Naive thymus-derived CD8-positive, alpha-beta T cell (primary cell): ENCODE measurements at places on chromosomes 7 and 10.

GRCh38 chr10:72223743-72224101 lies 7.6 kb upstream of the ASCC1 start:
- peaks cover 62% of the 10 kb centered on the region for H3K4me1 ChIP-seq
- H3K27me3 ChIP-seq: no peaks in the 10 kb centered on the region

- no peak for DNase-seq
- H3K27me3 ChIP-seq: no peaks in the 10 kb centered on the region
- no peaks in the 10 kb centered on the region for H3K36me3 ChIP-seq
- H3K27ac ChIP-seq: no peak overlapping the region
- H3K4me1 ChIP-seq: peaks cover 21% of the 10 kb centered on the region
Measured at GRCh38 chr7:139854124-139854511, 25.1 kb downstream of the TBXAS1 start.

DNA sequence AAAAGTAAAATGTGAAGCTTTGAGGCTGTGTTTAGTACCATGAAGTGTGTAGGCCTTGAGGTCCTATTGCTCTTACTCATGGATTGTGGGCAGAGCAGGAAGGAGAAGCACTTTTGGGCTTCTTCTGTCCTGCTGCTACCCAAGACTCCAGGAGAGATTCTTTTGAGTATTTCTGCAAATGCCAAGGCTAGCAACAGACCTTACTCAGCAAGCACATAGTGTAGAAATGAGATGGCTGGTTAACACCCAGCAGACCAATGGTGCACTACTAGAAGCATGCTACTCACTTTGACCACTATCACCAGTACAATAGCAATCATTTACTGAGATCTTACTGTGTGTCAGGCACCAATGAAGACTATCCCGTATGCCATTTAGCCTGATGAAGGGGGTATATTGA lies 3.2 kb downstream of the PLPP4 start:
- peaks cover 1% of the 10 kb centered on the region for H3K4me1 ChIP-seq
- H3K4me3 ChIP-seq: no peak overlapping the region
- no peak for DNase-seq
- H3K27ac ChIP-seq: no peak overlapping the region
- H3K27me3 ChIP-seq: peaks cover 27% of the 10 kb centered on the region
- no peaks in the 10 kb centered on the region for H3K36me3 ChIP-seq

DNA sequence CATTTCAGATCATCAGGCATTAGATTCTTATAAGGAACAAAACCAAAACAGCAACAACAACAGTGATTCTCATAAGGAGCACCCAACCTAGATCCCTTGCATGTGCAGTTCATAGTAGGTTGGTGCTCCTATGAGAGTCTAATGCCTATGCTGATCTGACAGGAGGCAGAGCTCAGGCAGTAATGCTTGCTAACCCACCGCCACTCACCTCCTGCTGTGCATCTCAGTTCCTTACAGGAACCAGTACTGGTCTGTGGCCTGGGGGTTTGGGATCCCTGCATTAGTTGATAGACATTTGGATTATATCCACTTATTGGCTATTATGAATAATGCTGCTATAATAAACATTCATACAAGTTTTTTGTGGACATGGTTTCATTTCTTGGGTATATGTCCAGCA lies 14.0 kb downstream of the MKLN1 start:
- no peaks in the 10 kb centered on the region for H3K27me3 ChIP-seq
- H3K36me3 ChIP-seq: peaks cover 16% of the 10 kb centered on the region
- H3K4me3 ChIP-seq: no peak overlapping the region
- H3K27ac ChIP-seq: no peak overlapping the region
- peaks cover 16% of the 10 kb centered on the region for H3K4me1 ChIP-seq
- no peak for DNase-seq

GRCh38 chr10:101161494-101162299 lies 30.6 kb downstream of the TLX1 start:
- peaks cover 83% of the 10 kb centered on the region for H3K27me3 ChIP-seq
- peak overlapping the region; percentile 10 for H3K4me3 ChIP-seq
- H3K36me3 ChIP-seq: no peaks in the 10 kb centered on the region
- H3K4me1 ChIP-seq: peaks cover 8% of the 10 kb centered on the region
- peak; percentile 54 for DNase-seq

DNA sequence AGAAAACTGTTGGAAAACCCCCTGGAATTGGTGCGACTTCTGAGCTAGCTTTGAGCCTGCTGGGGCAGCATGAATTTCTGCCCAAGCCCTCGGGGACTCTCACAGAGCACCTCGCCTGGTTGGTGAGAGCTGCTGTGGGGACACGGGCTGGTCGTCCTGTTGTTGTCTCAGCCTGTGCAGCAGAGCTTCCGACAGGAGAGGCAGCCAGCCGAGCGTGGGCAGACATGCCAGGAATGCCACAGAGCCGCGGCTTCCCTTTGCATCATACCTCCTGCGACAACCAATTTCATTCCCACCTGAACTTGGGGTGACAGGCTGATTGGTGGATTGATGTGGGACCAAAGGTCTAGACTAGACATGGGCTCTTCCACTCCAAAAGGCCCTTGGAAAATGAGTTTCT lies 60.2 kb upstream of the NRBF2 start:
- peaks cover 19% of the 10 kb centered on the region for H3K27me3 ChIP-seq
- H3K36me3 ChIP-seq: peaks cover 4% of the 10 kb centered on the region
- H3K4me1 ChIP-seq: no peaks in the 10 kb centered on the region

DNA sequence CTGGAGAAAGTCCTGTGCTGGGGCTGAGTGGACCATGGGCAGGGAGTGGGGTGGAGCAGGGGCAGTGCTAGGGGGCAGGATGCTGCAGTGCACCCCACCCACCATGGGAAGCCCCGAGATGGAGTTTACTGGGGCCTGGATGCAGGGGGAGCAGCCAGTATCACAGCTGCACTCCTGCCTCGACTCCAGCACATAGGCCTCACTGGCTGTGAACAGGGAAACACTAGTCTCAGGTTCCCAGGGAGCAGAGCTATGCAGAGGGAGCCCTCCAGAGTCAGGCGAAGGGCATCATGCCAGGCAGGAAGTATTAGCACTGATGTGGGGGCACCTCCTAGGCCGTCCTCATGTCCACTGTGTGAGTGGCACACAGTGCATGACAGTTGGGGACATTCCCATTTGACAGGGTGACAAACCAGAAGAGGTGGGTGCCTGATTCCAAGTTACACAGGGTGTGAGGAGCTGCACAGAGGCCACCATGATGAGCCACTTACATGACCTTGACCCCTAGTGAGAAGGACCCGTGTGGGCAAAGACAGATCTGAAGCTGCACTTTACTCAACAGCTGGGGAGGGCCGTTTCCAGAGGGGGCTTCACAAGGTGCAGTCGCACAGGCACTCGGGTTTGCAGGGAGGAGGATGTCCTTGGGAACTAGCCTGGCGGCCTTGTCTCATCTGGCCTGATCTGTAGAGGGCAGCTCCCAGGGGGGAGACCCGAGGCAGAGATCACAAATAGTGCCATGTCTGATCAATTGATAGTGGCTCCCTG lies 69.9 kb upstream of the LRRC4 start:
- no peaks in the 10 kb centered on the region for H3K36me3 ChIP-seq
- no peak for DNase-seq
- H3K4me1 ChIP-seq: peaks cover 45% of the 10 kb centered on the region
- no peak overlapping the region for H3K4me3 ChIP-seq

DNA sequence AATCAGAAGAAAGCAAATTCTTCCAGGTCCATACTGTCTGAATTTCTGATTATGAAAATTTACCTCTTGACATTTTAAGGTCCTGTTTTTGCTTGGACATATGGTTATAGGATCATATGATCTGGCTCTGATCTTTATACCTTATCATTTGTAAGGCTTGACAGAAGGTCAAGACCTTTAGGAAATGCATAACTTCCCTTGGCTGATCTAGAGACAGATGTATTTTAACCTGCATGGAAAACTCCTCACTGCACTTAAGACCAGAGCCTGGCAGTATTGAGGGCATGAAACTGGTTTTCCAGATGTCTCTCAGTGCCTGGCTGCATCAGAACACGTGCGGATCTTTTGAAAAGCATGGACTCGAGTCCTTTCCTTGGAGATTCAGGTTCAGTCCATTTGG lies 55.9 kb downstream of the TRRAP start:
- no peak for DNase-seq
- no peaks in the 10 kb centered on the region for H3K27me3 ChIP-seq
- peaks cover 10% of the 10 kb centered on the region for H3K36me3 ChIP-seq

GRCh38 chr10:113987156-113987555 lies 56.5 kb upstream of the ADRB1 start:
- H3K36me3 ChIP-seq: peaks cover 19% of the 10 kb centered on the region
- H3K4me3 ChIP-seq: no peak overlapping the region
- peaks cover 11% of the 10 kb centered on the region for H3K4me1 ChIP-seq
- DNase-seq: no peak

DNA sequence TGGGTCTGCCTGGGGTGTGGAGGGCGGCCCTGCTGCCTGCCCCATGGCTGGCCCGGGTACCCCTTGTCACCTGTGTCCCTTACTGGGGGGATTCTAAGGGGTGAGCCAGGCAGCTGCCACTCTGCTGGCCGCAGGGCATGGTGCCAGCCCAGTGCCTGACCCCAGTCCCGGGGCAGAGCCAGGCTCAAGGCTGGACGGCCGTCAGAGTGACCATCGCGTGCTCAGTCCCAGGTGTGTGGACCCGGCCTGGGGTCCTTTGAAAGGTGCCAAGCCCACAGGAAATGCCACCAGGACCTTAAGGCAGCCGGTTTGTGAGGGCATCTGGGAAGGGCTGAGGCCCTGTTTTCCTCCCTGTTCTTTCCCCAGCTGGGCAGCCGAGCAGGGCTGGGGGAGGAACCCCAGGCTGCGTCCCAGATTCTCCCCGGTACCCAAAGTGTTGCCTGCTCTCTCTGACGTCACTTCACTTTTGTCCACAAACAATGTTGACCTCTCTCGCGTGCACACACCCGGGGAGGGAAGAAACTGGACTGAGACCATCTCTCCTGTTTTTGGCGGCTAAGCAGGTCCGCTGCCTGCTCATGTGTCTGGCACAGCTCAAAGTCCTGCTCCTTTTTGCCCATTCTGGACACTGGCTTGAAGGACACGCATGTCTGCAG lies 37.6 kb downstream of the PAPOLB start:
- no peaks in the 10 kb centered on the region for H3K27me3 ChIP-seq
- no peaks in the 10 kb centered on the region for H3K4me1 ChIP-seq
- H3K4me3 ChIP-seq: no peak overlapping the region
- H3K36me3 ChIP-seq: no peaks in the 10 kb centered on the region

DNA sequence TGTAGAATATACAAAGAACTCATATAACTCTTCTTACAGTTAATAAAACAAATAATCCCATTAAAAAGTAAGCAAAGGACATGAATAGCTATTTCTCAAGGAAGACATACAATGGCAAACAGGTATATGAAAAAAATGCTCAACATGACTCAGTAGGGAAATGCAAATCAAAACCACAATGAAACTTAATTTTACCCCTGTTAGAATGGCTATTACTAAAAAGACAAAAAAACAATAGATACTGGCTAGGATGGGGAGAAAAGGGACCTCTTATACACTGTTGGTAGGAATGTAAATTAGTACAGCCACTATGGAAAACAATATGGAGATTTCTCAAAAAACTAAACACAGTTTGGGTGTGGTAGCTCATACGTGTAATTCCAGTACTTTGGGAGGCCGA lies 37.8 kb downstream of the HERPUD2 start:
- H3K4me1 ChIP-seq: peaks cover 27% of the 10 kb centered on the region
- no peak overlapping the region for H3K27ac ChIP-seq
- no peaks in the 10 kb centered on the region for H3K27me3 ChIP-seq
- peaks cover 70% of the 10 kb centered on the region for H3K36me3 ChIP-seq
- H3K4me3 ChIP-seq: no peak overlapping the region
- DNase-seq: no peak

DNA sequence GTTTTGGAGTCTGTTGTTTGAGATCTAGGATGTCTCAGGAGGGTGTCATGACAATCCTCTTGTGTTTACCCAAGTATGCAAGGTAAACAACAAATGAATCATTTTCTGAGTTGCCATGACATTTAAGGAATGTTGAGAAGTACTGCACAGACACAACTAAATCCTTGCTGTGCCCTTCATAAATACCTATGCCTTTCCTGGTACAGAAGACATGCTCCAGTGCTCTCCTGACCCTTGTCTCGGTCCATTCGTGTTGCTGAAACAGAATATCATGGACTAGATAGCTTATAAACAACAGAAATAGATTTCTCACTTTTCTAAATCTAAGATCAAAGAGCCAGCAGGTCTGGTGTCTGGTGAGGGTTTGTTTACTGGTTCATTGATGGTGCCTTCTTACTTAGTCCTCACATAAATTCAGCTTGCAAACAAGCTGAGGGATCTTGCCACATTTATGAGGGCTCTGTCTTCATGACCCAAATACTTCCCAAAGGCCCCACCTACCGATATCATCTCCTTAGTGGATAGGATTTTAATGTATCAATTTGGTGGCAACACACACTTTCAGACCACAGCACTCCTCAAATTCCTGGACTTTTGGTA lies 341.8 kb upstream of the SEMA3A start:
- H3K27ac ChIP-seq: no peak overlapping the region
- H3K4me3 ChIP-seq: no peak overlapping the region
- no peak for DNase-seq
- H3K36me3 ChIP-seq: no peaks in the 10 kb centered on the region
- no peaks in the 10 kb centered on the region for H3K27me3 ChIP-seq
- no peaks in the 10 kb centered on the region for H3K4me1 ChIP-seq

DNA sequence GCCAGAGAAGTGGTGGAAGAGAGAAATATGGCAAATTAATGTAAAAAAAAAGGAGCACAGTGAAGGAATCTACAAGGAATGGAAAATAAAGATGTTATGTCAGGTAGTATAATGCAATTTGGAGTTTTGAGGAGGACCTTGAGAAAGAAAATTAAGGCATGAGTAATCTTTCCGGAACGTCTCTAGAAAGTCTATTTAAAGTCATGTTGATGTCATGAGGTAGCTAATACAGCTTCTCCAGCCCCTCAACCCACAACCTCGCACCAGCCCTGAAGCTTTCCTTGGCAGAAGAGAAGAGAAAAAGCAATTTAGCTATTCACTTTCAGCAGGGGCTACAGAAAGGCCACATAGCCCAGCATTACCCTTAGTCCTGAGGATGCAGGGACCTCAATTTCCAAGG lies 22.5 kb downstream of the TRDMT1 start:
- H3K4me3 ChIP-seq: no peak overlapping the region
- H3K27me3 ChIP-seq: no peaks in the 10 kb centered on the region
- no peaks in the 10 kb centered on the region for H3K36me3 ChIP-seq
- no peak for DNase-seq
- peaks cover 27% of the 10 kb centered on the region for H3K4me1 ChIP-seq

GRCh38 chr7:4527988-4528636 lies 154.0 kb upstream of the FOXK1 start:
- no peaks in the 10 kb centered on the region for H3K4me1 ChIP-seq
- no peak overlapping the region for H3K27ac ChIP-seq
- DNase-seq: no peak
- peaks cover 15% of the 10 kb centered on the region for H3K27me3 ChIP-seq
- no peak overlapping the region for H3K4me3 ChIP-seq

GRCh38 chr7:157405914-157406810 lies 69.4 kb downstream of the DNAJB6 start:
- no peak overlapping the region for H3K27ac ChIP-seq
- H3K36me3 ChIP-seq: peaks cover 27% of the 10 kb centered on the region
- peaks cover 9% of the 10 kb centered on the region for H3K4me1 ChIP-seq
- no peak overlapping the region for H3K4me3 ChIP-seq
- DNase-seq: no peak
- no peaks in the 10 kb centered on the region for H3K27me3 ChIP-seq
